T47D (cell line): ENCODE measurements at places on chromosomes 5 and 9.

DNA sequence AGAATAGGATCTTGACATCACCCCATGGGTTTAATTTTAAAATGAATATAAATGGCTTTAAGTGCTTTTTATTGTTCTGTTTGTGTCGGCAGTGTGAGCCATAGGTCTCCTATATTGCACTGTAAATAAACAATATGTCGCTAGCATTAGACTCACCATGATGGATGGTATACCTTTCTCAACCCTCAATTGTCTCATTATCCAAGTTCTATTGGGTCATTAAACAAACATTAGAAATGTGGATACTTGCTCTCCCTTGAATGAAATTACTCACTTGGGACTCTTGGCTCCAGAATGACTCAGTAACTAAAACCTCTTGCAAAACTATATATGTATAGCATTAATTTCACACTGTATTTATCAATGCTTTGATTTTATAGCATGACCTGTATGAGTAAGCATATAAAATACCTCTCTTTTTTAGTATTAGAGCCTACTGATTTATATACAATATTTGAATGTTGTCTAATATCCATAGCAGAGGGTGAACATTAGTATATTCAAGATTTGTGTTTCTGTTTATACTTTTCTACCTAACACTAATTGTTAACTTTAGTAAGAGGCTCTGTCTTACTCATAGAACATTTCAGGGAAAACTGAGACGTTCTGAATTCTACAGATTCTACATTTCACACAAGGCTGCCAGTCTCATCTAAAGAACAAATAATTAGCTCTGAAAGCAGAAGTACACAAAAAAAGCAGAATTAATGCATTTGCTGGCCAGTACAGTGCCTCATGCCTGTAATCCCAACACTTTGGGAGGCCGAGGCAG is 303.8 kb upstream of the PRR16 start:
- no peak for DNase-seq

- DNase-seq, result no peak
Observed at GRCh38 chr9:85172001-85172978, 502.8 kb downstream of the NTRK2 start.

DNA sequence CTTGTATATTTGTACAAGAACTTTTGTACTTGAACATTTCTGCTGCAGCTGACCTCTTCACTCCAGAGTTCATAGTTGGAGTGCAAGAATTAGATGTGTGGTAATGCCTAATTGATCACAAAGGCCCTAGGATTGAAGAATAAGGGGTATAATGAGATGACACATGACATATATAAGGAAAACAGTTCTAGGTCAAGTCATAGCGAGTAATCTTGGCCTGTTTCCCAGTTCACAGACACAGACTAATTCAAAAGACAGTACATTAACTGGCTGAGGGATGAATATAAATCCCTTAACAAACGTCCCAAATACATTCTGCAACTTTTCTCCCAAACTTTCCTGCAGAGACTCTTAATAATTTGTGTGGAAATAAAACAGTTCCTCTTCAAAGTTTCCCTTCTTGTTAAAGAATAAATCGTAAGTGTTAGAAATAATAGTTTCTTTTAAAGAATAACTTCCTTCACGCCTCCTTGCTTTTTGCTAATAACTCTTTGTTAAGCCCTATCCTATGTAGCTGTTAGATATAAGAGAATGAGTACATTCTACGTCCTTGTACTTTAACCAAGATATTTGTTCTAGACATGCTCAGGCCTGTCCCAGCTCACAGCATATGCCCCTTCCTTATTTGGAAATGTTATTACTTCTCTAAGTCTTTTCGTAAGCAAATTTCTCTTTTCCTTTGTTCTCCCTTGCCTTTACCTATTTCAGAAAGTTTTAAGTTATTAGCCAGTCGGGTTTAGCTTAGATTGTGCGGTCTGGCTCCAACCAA is 556.4 kb upstream of the CTNND2 start:
- DNase-seq, result no peak

DNA sequence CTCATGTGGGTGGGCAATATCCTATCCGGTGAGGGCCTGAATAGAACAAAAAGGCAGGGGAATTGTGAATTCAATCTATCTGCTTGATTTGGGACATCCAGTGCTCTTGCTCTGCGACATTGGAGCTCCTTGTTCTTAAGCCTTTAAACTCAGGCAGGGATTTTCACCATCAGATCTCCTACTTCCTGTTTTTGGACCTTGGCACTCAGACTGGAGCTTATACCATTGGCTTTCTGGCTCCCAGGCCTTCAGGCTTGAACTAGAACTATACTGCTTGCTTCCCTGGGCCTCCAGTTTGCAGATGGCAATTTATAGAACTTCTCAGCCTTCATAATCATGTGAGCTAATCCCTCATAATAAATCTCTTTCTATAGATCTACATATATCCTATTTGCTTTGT is 134.3 kb upstream of the CLINT1 start:
- DNase-seq, result no peak

- DNase-seq, result no peak
Observed at GRCh38 chr5:1827025-1827885, 26.0 kb downstream of the NDUFS6 start.

- DNase-seq, result no peak
Observed at GRCh38 chr9:119003201-119003611, 366.0 kb downstream of the BRINP1 start.

GRCh38 chr9:128429513-128430086 is 8.9 kb downstream of the CERCAM start:
- no peak for DNase-seq

DNA sequence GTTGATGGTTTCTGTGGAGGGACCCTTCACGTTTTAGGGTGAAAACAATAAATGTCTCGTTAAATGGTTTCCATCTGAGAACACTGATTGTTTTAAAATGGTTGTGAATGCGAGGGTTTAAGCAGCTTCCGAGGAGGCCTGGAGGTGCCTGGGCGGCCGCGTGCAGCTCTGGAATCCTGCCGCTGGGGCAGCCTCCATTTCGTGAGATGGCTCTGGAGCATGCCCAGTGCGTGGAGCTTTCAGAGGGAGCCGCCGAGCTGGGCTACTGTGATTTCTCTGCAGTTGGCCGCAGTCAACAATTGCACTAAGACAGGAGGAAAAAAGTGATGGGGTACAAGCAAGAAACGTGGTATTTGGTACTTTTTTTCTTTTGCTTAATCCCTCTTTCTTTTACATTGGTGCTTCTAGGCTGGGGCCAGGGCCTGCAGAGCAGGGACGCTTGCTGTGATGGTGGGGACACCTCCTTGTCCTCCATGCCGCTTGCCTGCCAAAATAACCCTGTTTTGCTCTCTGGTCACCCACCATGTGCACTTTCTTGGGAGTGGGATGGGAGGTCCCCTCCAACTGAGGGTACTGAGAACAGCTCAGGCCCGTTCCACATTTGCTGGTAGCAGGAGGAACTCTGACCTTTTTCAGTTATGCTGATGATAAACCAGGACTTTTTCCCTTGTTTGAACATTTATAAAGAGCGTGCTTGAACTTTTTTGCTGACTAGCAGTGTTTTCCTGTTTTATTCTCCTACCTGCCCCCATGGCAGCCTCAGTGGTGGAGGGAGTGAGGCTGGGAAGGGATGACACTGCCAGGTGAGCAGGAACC is 47.1 kb downstream of the EHMT1 start:
- DNase-seq, result no peak

GRCh38 chr9:130996676-130997394 is 12.1 kb upstream of the LAMC3 start:
- DNase-seq, result no peak

- DNase-seq, result no peak
Observed at GRCh38 chr5:61228691-61229280, 66.5 kb upstream of the SMIM15 start.
